ENCODE measurements at places on chromosomes 4 and X.

DNA sequence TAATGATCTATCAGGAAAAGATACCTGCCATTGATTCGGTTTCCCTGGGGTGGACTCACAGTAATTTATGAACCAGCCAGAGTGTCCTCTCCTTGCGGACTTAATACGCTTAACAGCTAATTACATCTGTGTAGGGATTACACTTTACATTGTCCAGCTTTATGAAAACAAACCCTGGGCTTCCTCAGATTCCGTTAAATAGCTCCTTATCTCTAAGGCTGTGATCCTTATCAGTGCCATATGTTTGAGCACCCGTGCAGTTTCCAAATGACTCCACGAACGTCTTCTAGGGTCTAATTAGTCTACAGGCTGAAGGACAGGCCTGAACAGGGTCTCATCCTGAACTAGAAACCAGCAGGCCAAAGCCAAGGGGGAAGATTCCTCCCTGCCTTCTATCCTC lies 56.9 kb downstream of the KDR start:
- no peak for DNase-seq

DNA sequence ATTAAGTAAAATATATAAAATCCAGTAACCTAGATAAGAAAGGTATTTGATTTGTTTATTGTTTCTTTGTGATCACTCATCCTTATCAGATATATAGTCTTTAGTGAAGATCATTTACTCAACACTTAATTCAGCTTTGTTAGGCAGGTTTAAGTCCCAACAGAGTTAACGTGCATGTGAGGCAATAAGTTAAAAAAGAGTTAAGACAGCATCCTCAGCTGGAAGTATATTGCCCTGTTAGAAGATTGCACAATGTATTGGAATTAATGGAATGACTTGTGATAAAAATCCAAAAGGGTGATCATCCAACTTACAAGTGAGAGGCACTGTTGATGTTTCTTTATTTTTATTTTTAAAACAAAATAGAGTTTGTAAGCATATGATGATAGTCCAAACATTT lies 1162.1 kb downstream of the RAPGEF2 start:
- no peak for DNase-seq

DNA sequence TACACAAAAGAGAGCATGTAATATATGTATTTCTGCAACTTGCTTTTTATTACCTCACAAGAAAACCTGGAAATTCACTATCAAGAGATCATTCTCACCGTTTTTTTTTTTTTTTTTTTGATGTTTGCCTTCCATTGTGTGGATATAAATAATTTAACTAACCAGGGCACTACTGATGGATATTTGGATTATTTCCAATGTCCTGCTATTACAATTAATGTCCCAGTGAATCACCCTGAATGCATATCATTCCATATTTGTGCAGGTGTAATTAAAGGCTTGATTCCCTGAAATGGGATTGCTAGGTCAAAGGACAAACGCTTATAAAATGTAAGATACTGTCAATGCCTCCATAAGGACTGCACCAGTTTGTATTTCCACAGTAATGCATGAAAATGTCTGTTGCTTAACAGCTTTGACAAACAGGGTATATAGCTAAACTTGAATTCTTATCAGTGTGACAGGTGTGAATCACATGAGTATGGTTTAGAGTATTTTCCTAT lies 87.8 kb downstream of the NCAPG start:
- no peak for DNase-seq

DNA sequence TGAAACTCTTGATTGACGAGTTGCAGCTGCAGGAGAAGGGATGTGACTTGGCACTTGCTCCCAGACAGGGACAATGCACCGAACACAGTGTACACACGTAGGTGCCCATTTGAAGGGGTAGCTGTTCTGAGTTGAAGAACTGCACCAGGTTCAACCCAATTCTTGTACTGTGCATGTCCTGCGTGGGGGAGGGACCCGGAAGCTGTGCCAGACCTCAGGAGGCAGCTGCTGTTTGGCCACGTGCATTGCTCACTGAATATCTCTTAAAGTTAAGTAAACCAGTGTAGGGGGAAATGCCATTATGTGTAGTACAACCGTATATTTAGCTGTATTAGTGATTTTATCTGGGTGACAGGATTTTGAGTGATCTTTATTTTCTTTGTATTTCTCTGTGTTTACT lies 12.0 kb upstream of the RBBP7 start:
- no peak for DNase-seq
